Right lung (tissue), 10 donors: ENCODE measurements at places on chromosomes 5 and 9. TPM values are rescaled to one million over a fixed set of nuclear protein-coding genes. Genes with fewer than 3 reads are reported as not detected.

PCDHGB4 gene
- 5.0 TPM for polyA plus RNA-seq

CNTLN gene
- polyA plus RNA-seq: 22.5 TPM

FAM151B gene
- 2.5 TPM for polyA plus RNA-seq

GM2A gene
- polyA plus RNA-seq: 39.3 TPM

TAF11L5 gene
- not detected for polyA plus RNA-seq

SPATA31D1 gene
- polyA plus RNA-seq: not detected

DNAI1 gene
- 7.4 TPM for polyA plus RNA-seq

SEMA4D gene
- polyA plus RNA-seq: 21.2 TPM

PROB1 gene
- 0.65 TPM for polyA plus RNA-seq

COL27A1 gene
- 145 TPM for polyA plus RNA-seq

SYNPO gene
- polyA plus RNA-seq: 18.1 TPM

TOR4A gene
- polyA plus RNA-seq: 7.4 TPM
